ENCODE measurements at places on chromosomes 5 and 9.

DNA sequence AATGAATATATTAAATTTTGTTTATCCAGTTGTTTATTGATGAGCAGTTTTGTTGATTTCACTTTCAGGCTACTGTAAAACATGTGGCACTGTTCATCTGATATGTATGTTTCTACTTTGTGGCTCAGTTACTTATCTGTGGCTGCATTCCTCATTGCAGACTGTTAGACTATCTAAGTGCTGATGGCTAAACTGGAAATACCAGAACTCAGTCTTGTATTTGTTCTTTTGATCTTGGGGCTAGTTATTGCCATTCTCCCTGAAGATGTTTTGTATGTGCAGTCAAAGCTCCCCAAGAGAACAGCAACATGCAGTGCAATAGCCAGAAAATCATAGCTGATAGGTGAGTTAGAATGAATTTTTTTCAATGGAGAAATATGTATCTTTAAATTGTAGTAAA, 162.2 kb downstream of the GADD45G start:
- no peak for DNase-seq

DNA sequence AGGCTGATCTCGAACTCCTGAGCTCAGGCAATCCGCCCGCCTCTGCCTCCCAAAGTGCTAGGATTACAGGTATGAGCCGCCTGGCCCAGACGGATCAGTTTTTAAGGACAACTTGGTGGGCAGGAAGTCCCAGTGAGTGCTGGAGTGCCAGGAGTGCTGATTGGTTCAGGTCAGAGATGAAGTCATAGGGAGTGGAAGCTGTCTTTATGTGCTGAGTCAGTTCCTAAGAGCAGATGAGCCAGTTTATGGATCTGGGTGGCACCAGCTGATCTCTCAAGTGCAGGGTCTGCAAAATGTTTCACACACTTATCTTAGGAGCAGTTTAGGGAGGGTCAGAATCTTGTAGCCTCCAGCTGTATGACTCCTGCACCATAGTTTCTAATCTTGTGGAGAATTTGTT, 292.1 kb upstream of the ELAVL2 start:
- DNase-seq, result no peak

DNA sequence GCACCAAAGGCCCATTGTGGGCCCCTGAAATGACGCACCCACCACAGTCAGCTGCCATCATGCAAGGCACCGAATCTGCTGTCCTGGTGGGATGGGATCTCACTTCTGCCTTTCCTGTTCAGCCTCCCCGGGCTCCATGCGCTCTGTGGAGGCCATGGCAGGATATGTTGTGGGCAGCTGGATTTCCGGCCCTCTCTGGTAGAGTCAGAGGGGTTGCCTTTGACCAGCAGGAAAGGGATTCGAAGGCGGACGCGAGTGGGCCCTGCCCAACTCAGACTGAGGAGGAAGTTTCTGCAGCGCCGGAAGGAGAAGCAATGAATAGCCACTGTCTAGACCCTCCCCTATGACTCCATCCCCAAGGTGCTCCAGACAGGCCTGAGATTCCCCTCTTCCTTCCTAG, 35.5 kb downstream of the GADD45G start:
- peak; percentile 43 for DNase-seq

GRCh38 chr9:114460513-114461199, 44.6 kb downstream of the WHRN start:
- DNase-seq, result no peak

DNA sequence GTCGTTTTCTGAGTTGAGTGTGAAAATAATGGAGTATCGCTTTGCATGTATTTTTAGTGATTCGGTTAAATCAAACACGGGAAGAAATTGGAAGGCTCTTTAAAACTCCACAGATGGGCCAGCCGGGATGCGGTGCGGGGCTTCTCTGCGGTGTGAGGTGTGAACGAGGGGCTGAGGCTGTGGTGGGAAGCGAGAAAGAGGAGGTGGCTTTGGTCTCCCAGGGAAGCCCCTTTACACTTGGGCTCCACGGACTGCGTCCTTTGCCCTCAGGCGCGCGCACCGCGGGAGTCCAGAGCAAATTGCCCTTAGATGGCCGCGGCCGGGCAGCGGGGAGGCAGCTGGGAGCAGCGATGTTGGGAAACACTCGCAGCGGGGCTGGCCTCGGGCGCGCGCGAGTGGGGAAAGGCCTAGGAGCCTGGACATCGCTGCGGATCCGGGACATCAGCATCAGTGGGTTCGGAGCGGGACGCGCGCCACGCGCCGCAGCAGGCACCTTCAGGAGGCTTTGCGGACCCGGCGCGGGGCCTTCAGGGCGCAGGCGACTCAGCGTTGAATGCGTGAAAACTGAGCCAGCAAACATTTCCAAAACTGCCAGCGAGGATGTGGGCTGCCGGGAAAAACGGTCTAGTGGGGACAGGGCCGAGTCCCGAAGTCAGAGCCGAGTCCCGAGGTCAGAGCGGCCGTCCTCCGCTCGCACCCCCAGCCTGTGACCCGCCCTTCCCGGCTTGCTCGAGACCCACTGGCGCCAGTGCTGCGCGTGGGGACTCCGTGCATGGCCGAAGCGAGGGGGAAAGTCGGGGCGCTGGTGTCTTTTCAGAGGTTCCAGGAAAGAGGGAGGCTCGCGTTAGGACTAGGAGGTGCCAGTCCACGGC, 6.5 kb downstream of the IRX1 start:
- no peak for DNase-seq

DNA sequence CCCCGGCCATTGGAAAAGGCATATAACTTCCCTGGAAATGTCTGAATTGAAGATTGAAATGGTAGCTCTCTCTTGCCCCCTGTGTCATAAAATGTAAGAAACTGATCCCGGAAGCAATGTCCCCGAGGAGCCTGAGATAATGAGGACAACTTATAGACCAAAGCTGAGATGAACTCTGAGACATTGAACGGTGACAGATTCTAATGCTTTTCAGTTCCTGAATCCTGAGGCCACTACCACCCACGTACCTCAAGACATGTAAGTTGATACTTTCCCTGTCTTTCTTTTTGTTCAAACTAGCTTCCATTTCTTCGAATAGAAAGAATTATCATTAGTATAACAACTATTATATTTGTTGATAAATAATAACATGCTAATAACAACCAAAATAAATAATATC, 51.0 kb downstream of the KIF4B start:
- no peak for DNase-seq

DNA sequence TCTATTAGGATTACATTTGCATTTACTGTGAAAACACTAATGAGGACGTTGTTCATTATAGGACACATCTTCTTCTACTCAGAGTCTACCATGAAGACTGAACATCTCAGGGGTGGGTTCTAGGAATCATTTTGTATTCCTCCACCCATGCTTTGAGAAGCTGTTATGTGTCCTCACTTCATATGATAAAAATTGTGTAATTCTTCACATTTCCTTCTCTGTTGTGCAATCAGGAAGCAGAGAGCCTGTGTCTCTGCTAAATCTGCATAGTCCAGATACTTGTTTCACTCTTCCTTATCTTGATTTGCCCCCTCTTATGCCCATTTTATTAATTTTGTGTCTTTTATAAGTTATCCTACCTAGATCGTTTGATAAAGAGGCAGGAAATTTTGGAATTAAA, 97.8 kb upstream of the IQGAP2 start:
- no peak for DNase-seq

DNA sequence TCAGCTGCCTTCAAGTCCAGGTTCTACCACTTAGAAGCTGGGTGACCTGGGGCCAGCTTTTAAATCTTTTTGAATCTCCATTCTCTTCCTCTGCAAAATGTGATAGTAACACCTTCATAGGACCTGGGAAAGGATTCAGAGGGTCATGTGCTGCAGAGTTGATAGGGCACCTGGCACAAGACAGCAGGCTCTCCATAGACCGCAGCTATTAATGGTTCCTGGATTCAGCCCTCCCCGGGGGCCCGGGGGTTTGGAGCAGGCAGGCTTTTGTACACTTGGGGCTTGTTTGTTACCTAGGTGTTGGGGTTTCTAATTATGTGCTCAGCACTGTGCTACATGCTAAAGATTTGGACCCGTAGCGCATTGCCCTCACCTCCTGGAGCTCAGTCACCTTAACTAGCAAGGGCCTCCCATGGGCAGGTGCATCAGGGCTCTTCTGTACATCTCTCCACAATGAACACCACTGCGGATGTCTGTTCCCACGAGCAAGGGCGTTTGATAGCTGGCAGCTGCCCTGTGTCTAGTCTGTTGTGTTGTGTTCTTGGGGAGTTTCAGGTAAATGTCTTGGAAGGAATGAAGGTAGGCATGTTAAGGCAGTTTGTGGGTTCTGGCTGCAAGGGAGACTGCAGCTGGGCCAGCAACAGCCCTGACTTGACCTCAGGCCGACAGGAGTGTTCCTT, 12.1 kb downstream of the PRRC2B start:
- DNase-seq, result peak; percentile 33

- DNase-seq, result no peak
Observed at GRCh38 chr5:60810438-60811085, 33.5 kb downstream of the ELOVL7 start.

- peak; percentile 61 for DNase-seq
Observed at GRCh38 chr5:55226027-55226933, 835 bp downstream of the MCIDAS start.

DNA sequence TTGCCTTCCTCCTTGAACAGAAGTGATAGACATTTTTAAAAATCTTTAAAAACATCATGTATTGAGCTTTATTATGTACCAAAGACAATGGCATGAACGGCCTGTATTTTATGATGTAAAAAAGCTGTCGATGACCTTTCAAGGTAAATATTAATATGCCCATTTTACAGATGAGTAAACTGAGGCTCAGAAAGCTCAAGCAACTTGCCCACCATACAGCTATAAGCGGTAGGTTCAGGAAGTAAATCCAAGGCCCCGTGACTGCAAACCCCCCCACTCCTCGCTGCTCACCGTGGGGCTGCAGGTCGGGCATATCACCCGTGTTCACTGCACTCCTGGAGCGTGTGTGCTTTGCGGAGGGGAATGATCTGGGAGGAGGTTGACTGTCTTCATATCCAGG, 3.4 kb downstream of the PLPP7 start:
- DNase-seq, result no peak

DNA sequence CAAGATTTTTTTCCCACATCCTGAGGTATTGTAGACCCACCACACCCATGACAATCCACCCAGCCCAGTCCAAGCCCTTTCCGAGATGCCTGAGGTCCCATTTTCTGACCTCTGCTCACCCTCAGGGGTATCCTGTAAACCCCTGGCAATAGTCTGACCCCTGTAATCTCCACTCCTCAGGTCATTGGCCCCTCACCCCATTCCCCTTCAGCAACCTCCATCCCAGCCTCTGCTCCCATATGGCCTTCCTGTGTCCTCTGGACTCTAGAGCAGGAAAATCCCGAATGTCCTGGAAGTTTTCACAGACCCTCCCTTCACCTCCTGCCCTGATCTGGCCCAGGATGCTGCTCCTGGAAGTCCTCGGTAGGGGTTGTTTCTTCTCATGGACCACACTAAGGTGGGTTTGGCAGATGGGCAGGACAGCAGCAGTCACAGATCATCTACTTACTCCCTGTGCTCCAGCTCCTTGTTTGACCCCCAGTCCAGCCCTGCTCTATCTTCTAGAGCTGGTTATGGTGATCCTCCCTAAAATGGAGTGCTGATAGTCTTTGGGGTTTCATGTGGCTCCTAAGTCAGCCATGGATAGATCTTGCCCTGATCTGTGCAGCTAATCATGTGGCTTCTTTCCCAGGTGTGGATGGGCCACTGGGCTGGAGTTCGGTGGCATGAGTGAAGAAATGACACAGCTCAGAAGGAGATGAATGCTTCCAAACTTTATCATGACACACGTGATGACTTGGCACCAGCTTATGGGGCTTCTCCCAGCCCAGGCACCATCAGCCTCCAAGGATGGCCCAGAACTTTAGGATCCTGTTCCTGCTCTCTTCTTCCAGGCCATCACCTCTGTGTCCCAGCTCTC, 12.0 kb upstream of the ACSL6 start:
- no peak for DNase-seq

DNA sequence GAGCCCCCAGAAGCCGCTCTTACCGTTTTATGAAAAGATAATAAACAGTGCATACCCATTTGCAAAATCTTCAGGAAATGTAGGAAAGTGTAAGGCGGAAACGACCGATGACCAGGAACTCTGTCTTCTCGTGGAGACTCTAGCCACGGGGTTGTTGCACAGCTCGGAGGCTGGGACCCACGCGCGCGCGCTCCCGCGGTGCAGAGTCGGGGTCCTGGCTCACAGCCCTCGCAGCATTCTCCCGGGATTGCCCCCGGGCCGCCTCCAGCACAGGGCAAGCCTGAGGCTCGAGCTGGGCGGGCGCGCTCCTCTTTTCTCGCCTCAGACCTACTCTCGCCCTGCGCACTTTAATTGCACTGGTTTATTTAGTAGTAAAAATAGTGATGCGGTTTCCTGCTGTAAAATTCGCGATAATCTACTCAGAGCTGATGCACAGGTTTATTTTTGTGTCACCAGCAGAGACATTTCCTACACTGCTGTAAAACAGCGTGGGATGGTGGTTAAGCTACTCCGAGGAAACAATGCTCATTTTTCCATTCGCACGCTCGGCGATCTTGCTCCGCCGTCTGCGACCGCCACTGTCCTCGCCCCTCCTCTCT, 15.5 kb downstream of the TRIM7 start:
- DNase-seq, result peak; percentile 33

- no peak for DNase-seq
Observed at GRCh38 chr5:140228364-140228837, 53.4 kb downstream of the CYSTM1 start.

DNA sequence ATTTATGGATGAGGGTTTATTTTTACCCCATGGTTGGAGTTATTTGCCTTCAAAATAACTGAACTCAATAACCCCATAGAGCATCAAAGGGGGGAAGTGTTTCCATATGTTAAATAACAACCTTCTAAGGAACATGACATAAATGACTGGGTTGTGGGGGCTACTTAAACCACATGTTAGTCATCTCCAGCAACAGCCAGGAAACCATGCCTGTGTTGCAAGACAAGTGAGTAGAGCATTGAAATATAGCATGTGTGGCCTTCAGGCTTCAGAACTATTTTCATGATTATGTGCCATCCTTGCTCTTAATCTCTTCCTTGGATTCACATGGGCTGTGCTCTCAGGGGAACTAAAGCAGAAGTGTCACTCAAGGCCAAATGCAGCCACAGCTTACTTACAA, 431.2 kb downstream of the AGTPBP1 start:
- DNase-seq, result no peak

- DNase-seq, result peak; percentile 55
Observed at GRCh38 chr9:71692337-71692736, 76.0 kb downstream of the CEMIP2 start.

GRCh38 chr5:147727200-147727599, 55.3 kb downstream of the JAKMIP2 start:
- no peak for DNase-seq

DNA sequence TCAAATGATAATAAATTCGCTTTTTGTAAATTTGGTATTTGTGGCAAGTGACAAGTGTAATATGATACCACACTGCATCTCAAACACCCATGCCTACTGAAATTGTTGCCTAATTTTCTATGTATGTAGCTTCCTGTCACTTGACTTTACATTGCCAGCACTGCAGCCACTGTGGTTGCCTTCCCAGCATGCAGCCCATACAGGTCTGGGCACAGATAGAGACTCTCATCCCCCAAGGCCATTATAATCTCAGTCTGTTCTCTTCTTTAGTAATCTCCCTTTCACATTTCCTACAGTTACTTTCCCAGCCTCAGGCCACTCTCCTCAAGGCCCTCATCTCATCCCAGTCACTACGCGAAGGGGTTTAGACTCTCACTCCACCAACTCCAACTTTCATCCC, 1200.6 kb downstream of the PTPRD start:
- no peak for DNase-seq

- no peak for DNase-seq
Observed at GRCh38 chr5:31639481-31640411, 815 bp downstream of the PDZD2 start.

Data from body of pancreas (tissue), 4 donors.